Hematopoietic multipotent progenitor cell (in vitro differentiated cells): ENCODE measurements at places on chromosomes 7 and 10. TPM values are rescaled to one million over a fixed set of nuclear protein-coding genes. Genes with fewer than 3 reads are reported as not detected.

The ATE1 gene
- 15.9 TPM for total RNA-seq

The CDHR3 gene
- total RNA-seq = not detected

The CAMK2B gene
- under 0.01 TPM for total RNA-seq

The PRPS1L1 gene
- under 0.01 TPM for total RNA-seq

The SKAP2 gene
- total RNA-seq = 6.5 TPM

The FKBP6 gene
- total RNA-seq = not detected

The EPHB4 gene
- total RNA-seq = 20.5 TPM

The CYP3A7 gene
- not detected for total RNA-seq

The CTAGE4 gene
- total RNA-seq = not detected

The MKX gene
- not detected for total RNA-seq
